ELR (cell line): ENCODE measurements at places on chromosomes 2 and 18.
A peak's percentile ranks its signal among the peaks of the same experiment; 100 is the strongest.

- DNase-seq, result no peak
Measured at GRCh38 chr2:109162999-109163398, 34.0 kb downstream of the SH3RF3 start.

GRCh38 chr18:59767732-59768131 is 70.5 kb upstream of the CCBE1 start:
- DNase-seq, result peak; percentile 64

DNA sequence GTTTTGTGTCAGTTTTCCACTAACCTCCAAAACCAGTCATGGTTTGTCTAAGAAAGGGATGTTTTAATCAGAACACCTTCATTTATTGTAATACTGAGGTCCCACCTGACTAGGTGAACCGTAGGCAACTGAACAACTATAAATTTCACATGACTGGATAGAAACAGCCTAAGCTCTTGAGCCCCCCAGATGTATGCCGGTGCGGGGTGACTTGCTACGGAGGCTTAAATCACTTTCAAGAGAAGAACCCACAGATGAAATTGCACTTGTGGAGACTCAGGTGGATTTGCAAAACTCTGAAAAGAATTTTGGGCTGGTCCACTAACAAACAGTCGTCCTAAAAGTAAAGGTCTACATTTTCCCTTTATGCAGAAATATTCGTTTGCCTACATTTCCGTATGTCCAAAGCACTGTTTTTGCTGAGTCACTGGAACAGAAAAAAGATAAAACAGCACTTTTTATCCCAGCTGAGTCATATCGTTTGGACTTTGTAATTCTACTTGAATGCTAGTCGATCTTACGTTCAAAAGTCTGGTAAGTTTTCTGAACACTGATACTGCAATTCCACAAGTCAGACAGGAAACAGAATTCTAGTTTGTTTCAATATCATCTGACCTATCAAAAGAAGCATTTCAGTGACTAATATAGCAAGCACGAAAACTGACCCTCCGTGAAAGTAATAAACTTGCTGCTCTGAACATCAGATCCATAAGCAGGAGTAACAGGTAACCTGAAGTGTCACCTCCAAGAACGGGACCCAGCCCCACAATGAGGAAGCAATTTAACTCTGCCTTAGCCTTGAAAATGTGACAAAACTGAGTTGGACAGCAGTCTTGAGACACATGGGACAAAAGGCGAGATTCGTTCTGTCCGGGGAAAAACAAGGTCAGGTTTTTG is 18.1 kb downstream of the ZNF516 start:
- DNase-seq, result peak; percentile 96

GRCh38 chr2:60498816-60499429 is 54.5 kb downstream of the BCL11A start:
- no peak for DNase-seq

DNA sequence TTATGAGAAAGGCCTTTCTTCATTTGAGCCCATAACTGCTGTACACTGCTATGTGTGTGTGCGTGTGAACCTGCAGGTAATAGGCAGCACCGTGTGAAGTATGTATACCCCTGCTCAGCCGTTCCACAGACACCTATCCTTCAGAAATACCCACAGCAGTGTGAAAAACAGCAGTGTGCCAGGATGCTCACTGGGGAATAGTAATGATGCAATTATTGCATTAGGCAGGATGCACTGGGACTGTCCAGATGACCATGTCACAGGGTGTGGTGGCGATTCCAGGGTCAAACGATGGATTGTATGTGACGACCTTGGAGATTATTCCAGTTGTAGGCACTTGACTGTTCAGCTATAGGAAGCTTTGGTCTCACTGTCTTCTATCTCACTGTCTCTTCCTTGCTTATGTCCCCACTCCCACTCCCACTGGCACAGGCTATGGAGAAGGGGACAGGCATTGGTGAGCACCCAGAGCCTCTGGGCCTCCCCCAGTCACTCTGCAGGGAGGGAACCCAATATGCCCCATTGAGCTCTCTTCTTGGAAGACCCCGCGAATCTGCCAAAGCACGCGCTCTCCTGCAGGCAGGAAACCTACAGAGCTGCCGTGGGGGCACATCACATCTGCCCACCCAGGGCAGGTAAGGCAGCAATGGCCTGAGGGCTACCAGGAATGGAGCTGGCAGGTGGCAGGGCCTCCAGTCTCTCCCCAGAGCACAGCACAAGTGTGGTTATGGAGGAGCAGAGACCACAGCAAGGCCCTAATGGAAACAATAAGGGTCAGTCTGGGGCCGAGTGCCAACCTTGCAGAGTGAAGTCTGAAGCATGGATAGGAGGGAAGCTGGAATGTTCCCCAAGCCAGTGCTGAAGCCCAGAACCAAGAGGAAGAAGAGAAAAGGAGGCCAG is 518.9 kb upstream of the RAB6C start:
- DNase-seq, result no peak

GRCh38 chr2:46306330-46306751 is 9.1 kb downstream of the EPAS1 start:
- peak; percentile 86 for DNase-seq

- peak; percentile 73 for DNase-seq
Measured at GRCh38 chr2:112621790-112622527, 23.8 kb upstream of the SLC20A1 start.

- peak; percentile 66 for DNase-seq
Measured at GRCh38 chr2:109128616-109129355, at the start of gene SH3RF3. Gene SH3RF3 (plus strand): TSS chr2:109129205.

- no peak for DNase-seq
Measured at GRCh38 chr18:62736077-62736855, 20.9 kb downstream of the PHLPP1 start.

DNA sequence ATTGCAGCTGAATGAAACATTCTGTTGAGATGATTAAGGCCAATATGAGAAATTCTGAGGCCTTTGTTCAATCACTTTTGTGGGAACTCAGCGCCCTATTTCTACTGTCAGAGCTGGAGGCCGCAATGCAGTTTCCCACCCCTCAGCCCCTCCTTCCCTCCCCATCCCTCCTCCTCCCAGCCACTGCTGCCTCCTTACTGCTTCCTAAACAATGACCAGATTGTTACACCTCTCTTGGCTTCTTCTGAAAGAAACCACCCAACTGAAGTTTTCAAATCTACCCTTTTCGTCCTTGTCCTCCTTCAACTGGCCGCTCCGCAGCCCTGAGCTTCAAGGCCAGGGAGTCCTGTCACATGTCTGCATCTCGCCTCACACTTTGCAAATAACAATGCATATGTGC is 36.7 kb upstream of the MAPK4 start:
- no peak for DNase-seq

DNA sequence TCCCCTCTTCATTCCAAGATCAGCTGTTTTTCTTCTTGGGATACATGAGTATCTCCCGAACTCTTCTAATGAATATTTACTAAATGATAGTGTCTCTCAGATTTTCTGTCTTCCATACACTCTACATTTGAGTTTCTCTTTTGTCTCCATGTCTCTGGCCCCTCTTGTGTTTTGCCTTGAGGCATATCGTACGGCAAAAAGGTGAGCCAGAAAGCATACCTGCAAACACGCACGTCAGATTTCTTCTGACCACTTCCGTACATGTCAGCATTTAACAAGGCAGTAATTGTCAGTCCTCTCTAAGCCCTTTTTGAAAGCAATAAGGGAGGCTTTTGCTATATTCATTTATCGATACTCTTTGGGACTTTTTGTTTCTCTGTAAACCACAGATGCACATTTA is 82.4 kb downstream of the FEZ2 start:
- DNase-seq, result no peak

- DNase-seq, result peak; percentile 30
Measured at GRCh38 chr2:8144785-8145184, 537.1 kb upstream of the ID2 start.

- DNase-seq, result no peak
Measured at GRCh38 chr2:109272461-109272860, 143.5 kb downstream of the SH3RF3 start.

- DNase-seq, result no peak
Measured at GRCh38 chr2:14182227-14182946, 450.1 kb upstream of the LRATD1 start.

DNA sequence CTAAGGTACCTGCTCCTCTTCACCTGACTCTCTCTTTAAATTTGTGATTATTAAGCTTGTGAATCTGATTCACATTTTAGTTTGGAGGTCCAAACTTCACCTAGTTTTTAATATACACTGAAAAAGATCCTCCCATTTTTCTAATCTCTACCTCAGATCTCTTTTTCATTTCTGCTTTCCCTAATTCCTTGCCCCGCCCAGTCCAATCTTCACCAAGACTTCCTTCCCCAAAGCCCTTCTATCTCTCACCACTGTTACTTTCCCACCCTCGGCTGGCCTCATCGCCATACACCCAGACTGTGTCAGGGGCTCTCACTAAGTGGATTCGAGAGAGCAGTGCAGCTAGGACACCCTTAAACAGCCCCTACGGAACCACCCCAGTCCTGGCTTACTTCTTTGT is 40.0 kb downstream of the LBH start:
- DNase-seq, result no peak

DNA sequence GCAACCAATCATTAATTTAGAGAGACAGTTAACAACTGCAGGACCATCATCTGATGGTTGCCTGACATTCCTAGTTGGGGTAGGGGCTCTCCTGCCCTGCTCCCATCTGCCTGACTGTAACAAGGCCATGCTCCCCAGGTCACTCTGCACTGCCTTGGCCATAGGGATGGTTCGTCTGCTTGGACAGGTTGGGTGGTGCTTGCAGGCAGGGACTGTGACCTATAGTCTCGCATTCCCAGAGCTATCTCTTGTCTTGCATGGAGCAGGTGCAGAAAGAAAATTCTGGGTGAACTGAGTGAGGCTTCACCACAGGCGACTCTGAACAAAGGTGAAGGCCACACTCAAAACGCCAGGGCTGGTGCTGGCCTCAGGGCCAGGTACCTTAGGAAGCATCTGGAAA is 64.7 kb downstream of the EMILIN2 start:
- no peak for DNase-seq

GRCh38 chr18:32420084-32420750 is 50.5 kb downstream of the GAREM1 start:
- DNase-seq, result no peak

DNA sequence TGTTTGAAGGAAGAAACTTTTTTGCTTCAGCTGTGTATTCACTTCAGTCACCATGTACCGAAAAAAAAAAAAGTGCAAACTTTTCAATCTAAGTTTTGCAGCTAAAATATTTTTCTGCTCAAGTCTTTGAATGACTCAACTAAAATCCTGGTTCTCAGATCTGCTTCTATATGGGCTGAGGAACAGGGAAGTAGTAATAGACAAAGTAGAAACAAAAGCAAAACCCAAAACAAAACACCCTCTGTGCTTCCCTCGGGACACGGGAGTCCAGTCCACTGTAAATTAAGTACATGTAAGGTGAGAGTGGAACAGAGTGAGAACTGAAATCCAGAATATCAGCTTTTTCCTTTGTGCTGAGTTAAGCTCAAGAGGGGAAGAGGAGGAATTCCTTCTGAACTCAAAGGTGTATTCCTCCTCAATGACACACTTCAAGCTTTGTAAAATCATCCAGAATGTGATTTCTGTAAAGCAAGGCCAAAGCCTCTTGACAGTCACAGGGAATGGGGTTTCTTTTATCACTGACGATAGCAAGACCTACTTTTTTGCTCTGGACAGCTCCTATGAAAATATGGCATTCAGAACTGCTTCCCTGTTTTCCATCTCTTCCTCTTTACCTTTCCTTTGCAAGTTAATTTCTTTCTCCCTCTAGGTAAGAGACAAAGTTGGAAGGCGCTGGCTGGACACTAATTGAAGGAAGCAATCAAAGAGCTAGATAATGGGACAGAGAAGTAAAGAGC is 433.5 kb upstream of the MMADHC start:
- no peak for DNase-seq

DNA sequence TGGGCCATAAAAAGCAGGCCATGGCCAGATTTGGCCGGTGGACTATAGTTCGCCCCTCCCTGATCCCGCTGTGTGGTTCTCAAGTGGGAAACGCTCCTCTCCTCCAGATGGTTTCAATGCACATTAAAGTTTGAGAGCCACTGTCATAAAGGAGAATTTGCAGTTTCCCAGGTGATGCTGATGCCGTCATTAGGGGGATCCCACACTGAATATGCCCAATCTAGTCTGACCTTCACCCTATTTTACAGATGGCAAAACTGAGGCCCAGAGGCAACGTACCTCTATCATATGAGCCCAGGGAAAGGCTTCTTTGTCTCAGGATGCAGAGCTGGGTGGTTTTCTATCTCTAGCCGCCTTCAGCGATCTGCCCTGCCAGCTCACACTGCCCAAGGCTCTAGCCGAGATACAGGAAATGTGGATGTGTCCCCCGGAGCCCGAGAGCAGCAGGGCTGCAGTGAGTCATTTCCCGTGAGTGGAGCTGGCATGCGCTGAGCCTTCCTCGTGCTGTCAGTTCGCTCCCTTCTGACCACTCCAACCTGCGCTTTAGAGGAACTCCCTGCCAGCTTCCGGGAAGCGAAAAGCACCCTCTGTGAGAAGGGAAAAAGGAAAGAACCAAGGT is 116.2 kb downstream of the SMAD7 start:
- peak; percentile 99 for DNase-seq

- DNase-seq, result no peak
Measured at GRCh38 chr18:79366177-79367094, 29.3 kb upstream of the NFATC1 start.

GRCh38 chr2:119940856-119941255 is 72.0 kb upstream of the EPB41L5 start:
- DNase-seq, result no peak

- DNase-seq, result no peak
Measured at GRCh38 chr2:233178994-233179847, 72.3 kb upstream of the ATG16L1 start.

GRCh38 chr18:3585656-3586509 is 135.9 kb downstream of the TGIF1 start:
- DNase-seq, result peak; percentile 87

DNA sequence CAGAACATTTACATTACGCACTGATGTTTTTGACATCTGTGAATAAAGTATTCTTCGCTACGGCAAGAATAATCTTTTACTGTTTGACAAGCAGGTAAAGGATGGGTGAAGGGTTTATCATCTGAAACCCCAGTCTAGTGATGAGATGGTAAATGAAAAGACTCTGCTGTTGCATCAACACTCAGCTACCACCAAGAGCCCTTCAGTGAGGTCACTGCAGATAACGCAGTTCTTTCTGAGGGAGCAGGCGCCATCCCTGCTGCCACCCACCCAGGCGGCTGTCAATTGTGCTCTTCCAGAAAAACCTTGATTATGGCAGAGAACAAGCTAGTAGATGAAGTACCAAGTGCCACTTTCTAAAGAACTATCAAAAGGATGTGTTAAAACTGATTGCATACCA is 58.7 kb downstream of the ABCG8 start:
- DNase-seq, result no peak

GRCh38 chr18:77035380-77036187 is 97.0 kb downstream of the MBP start:
- peak; percentile 67 for DNase-seq

DNA sequence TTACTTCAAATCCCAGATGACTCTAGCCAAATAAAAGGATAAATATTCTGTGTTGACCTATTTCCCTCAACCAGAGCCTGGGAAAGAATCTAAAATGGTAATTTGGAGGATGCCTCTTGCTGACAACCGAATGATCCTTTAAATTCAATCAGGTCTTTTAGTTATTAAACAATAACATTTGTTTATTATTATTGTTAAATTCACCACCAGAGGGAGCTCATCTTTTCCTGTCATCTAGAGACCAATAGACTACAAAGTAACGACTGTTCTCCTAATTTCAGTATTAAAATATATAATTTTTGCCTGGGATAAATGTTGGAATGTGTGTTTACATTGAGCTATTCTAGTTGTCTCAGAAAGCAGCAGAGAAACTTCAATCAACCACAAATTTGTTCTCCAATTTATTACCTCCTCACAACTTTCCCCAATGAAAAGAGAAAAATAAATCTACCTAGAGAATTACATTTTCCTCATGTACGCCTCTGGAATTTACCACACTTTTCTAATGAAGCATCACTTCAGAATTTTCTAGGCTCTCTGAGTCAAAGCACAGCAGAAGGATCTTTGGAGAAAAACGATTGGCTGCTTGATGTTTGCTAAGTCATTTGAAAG is 142.7 kb downstream of the SCG2 start:
- peak; percentile 73 for DNase-seq
